ENCODE measurements at places on chromosomes 2 and 18. TPM values are rescaled to one million over a fixed set of nuclear protein-coding genes. Genes with fewer than 3 reads are reported as not detected.

The DYSF gene
- 0.81 TPM for total RNA-seq

The CFC1 gene
- total RNA-seq: not detected

The SPHKAP gene
- total RNA-seq: not detected

The SCN2A gene
- total RNA-seq: 0.44 TPM

The CD8B2 gene
- 0.10 TPM for total RNA-seq

The KCNG3 gene
- 0.02 TPM for total RNA-seq

The CGREF1 gene
- 0.17 TPM for total RNA-seq

The DCDC2C gene
- not detected for total RNA-seq

The SLC35G4 gene
- total RNA-seq: not detected

The GDF7 gene
- not detected for total RNA-seq

- no peak for DNase-seq
These were observed 79.2 kb upstream of the ST8SIA3 start for GRCh38 chr18:57273194-57273593.

- DNase-seq: no peak
These were observed 35.0 kb downstream of the MRPL33 start for GRCh38 chr2:27806311-27807059.

DNA sequence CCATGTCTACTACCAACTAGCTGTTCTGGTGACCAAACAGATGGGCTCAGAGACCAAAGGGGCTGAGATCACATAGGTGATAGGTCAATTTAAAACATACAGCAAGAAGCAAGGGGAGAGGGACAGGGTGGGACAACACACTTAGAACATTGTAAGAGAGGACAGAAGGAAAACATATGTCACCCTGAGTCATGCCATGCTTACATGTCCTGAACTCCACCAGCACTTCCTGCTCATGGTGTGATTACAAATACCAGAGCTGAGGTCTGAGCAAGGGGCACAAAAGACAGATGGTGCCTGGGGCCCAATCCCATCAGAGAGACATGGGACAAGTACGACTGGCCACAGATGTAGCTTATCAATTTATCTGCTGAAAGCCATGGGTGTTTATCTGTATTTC is 28.7 kb upstream of the GALNT14 start:
- DNase-seq: no peak

DNA sequence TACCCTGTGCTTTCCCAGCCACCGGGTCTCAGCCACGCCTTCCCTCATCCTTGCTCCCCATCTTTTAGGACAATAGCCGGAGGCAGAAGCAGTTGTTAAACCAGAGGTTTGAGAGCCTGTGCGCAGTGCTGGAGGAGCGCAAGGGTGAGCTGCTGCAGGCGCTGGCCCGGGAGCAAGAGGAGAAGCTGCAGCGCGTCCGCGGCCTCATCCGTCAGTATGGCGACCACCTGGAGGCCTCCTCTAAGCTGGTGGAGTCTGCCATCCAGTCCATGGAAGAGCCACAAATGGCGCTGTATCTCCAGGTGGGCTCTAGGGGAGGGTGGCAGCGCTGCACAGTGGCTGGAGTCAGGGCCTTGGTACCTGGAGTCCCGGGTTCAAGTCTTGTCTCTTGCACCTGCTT is 2.7 kb downstream of the UCN start:
- DNase-seq: no peak

GRCh38 chr2:151727593-151728552 is 6.4 kb downstream of the NEB start:
- DNase-seq: no peak

DNA sequence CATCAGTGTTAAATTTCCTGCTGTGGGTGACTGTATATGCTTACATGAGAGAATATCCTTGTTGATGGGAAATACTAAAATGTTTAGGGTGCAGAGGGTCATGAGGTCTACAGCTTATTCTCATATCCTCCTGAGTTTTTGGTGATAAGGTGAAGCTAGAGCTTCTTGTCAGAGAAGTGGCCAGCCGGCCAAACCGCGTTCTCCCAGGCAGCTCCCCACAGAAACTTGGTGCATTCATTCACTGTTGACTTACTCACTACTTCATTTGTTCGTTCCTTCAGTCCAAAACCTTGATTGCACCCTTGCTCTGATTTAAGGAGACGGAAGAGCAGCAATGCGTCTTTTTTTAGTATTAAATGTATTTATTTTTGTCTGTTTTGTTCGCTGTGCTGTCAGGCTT is 8.7 kb downstream of the SNED1 start:
- no peak for DNase-seq

- peak; percentile 63 for DNase-seq
These were observed 93.0 kb upstream of the SLC39A10 start for GRCh38 chr2:195563857-195564512.

DNA sequence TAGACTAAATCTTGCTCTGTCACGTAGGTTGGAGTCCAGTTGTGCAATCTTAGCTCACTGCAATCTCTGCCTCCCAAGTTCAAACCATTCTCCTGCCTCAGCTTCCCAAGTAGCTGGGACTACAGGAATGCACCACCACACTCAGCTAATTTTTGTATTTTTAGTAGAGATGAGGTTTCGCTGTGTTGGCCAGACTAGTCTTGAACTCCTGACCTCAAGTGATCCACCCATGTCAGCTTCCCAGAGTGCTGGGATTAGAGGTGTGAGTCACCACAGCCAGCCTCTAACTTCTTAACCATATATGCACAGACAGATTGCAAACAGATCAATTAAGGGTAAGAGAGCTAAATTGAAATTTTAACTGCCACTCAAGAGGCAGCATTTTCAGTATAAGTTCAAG is 22.1 kb upstream of the CNGA3 start:
- DNase-seq: peak; percentile 55

GRCh38 chr2:69635432-69635831 is 8.1 kb downstream of the AAK1 start:
- no peak for DNase-seq

DNA sequence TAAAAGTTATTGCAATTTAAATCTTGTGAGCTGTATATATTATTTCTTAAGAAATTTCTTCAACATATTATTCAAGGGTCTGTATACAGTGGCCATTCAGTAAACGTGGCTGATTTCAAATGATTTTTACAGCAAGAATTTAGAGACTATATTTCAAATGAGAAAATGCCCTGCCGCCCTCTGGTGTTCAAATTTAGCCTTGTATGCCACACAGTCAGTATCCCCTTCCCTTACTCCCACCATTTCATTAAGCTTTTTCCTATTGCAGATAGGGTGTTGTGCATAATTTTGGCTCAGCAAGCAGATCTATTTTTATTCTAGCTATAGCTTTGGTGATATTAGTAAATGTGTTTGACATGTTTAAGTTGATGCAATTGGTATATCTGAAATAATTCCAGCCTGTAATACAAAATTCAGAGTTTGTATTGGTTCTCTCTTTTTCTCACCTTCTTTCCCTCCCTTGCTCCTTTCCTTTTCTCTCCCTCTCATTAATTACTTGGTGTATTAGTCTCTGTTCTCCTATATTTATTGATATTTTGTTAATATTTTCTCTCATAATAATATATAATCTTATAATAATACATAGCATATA is 22.8 kb upstream of the SCN7A start:
- DNase-seq: peak; percentile 2

DNA sequence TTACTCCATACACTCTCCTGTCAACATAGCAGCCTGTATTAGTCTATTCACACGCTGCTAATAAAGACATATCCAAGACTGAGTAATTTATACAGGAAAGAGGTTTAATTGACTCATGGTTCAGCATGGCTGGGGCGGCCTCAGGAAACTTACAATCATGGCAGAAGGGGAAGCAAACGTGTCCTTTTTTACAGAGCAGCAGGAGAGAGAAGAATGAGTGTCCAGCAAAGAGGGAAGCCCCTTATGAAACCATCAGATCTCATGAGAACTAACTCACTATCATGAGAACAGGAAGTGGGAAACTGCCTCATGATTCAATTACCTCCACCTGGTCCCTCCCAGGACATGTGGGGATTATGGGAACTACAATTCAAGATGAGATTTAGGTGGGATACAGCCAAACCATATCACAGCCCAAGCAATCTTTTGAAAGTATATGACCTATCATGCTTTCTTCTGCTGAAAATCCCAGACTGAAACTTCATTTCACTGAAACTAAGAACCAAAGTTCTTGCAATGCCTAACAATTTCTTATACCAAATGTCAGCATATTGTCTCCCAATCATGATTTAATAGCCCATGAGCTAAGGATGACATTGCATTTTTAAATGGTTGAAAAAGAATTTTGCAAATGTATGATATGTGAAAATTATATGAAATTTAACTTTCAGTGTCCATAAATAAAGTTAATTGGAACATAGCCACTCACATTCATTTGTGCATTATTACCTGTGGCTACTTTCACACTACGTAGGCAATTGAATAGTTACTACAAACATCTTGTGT is 686.8 kb upstream of the ZEB2 start:
- DNase-seq: no peak

DNA sequence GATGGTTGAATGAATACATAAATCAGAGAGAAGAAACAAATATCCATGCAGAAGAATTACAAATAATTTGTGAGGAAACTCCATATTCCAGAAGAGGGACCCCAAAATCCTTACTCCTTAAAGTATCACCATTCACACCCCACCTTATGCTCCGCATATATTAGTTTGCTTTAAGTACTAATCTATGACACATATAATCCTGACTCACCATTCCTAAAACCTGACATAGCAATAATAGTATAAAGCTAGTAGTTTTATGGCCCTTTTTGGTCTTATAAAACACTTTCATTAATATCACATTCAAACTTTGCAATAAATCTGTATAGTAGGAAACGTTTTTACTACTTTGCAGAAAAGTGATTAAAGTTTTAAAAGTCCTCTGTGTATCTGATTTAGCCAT is 719.0 kb upstream of the SLC39A10 start:
- no peak for DNase-seq

DNA sequence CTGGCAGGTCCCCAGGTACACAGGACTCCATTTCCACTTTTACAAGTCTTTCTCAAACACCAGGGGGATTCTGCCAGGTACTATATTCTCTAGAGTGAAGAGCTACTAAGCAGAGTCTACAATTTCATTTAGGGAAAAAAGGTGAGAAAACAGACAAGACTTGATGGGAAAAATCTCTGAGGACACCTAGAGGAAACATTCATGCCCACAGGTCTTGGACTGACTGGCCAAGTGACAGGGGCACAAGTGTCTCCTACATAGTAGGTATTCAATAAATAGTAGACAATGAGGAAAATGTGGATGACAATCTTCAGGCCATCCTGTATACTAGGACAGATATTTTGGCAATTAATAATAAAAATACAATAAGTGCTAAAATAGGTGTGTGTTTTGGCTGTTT is 228.6 kb downstream of the CLIP4 start:
- DNase-seq: no peak

DNA sequence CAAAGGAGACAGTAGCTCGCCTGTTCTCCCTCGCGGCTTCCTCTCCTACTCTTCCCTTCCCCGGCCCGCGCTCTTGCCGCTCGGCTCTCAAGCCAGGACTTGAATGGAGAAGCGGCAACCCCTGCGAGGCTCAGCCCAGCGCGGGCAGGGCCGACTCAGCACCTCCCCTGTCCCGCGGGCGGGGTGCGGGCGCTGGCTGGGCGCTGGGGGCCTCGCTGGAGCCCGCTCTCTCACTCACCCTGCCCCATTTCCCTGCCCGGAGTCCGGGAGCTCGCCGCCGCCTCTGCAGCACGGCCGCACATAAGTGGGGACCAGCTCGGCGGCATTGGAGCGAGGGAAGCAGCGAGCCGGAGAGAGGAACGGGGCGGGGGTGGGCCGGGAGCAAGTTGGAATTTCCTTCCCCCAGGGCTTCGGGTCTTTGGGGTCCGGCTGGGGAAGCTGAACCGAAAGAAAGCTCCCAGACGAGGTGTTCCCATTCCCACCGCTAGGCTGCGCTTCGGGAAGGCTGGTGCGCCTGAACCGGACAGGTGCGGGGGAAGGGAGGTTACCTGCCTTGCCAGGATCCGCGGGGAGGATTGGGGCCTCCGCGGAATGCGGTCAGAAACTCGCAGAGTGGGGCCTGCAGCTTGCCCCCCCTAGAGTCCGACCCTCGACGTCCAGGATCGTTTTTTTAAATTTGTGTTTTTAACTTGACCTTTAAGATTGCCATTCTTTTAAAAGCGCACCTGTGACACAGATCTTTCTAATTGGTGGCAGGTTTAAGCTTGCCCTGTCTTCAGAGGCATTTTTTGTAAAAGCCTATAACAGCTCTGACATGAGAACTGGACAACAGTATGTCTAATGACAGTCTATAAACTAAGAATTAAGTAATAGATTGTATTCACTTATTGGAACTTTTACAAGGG is at the start of gene COBLL1:
Gene COBLL1 (minus strand): TSS at position 105 of the 905 bp plus-strand sequence. CDS start 627 bp downstream, outside the sequence.
- peak; percentile 70 for DNase-seq

DNA sequence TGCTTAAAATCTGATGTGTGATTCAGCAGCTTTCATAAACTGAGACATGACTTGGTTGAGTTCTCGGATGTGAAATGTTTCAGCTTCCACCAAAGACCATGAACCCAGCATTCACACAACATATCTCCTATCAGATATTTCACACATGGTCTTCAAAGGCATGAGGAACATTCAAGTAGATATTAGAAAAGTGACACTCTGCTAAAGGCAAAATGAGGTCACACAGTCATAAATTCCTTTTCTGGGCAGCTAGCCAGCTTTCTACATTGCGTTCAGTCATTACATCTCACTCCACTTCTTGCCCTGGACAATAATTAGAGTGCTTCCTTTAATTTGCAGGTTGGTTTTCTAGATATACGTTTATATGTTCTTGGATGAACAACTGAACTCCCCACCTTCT is 96.7 kb downstream of the GAREM1 start:
- DNase-seq: peak; percentile 5

- no peak for DNase-seq
These were observed 1.9 kb downstream of the MSTN start for GRCh38 chr2:190060626-190061025.

DNA sequence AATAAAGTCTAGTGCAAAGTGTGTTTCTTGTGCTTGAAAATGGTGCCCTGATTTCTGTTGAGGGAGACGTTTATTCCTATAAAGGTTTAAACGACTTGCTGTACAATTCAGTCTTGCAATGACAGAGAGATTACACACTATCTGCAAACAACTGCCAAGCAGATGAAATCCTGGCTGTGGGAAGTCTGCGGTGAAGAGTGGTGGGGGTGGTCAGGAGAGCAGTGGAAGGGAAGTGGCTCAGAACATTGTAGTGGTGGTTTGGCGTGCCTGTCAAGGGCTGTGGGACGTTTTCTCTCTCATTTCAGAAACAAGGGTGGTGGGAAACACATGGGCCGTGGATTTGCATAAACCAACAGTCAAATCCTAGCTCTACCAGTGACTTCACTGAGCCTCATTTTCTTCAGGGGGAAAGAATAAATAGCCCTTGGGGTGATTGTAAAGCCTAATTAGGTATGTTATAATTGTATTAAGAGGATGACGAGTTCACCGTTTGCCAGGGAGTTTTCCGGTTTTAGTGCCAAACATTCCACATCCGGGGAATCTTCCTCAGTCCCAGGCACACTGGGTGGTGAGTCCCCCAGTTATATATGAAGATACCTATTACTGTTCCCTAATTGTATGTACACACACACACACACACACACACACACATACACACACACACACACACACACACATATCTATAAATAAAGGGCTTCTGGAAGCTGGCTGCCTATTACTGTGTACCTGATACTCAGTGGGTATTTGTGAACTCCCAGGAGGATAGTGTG is 115.0 kb downstream of the SPTBN1 start:
- DNase-seq: peak; percentile 92

DNA sequence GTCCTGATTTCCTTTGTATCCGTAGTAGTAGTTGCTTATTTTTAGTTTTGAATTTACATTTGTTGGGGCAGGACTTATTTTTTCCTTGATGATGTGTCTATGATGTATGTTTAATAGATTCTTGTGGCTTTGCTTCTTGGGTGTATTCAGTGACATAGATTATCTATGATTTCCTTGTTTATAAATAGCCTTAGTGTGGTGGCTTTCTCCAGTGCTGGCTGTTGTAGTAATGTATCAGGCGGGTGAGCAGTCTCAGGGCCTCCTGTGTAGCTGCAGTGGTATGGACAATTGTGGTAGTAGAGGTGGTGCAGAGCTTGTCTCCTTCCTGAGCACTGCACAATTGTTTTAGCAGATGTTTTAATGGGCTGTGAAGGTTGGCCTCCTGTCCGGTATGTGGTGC is 60.5 kb downstream of the SMCHD1 start:
- DNase-seq: no peak
